ENCODE measurements at places on chromosomes 7 and 10.

DNA sequence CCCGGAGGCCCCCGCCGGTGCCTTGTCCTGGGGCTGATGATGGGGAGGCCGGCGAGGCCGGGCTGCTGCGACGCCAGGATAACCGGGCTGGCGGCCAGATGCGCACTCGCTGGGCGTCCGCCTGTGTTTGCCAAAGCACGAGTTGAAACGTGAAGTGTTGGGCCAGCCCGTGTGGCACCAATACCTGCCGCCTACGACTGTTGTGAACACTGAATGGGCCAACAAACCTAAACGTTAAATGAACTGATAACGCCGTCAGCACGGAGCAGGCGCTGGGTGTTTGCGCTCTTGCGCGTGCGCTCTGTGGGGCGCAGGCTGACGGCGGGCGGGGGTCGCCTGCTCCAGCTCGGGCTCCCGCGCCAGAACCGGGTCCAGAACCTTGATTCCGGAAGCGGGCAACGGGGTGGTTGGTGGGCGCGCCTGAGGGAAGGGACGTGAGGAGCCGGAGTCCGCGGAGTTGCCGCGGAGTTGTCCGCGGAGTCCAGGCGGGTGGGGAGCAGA, 658 bp downstream of the CYP2E1 start:
- DNase-seq: no peak
- no peaks in the 10 kb centered on the region for H3K36me3 ChIP-seq
- H3K4me3 ChIP-seq: no peak overlapping the region

GRCh38 chr7:44079331-44080021, 2.9 kb downstream of the POLM start:
- H3K27me3 ChIP-seq: peaks cover 9% of the 10 kb centered on the region
- DNase-seq: no peak
- H3K36me3 ChIP-seq: peaks cover 42% of the 10 kb centered on the region
- H3K4me3 ChIP-seq: no peak overlapping the region
- peaks cover 73% of the 10 kb centered on the region for H3K4me1 ChIP-seq
- H3K27ac ChIP-seq: peak overlapping the region; percentile 99

- H3K4me3 ChIP-seq: peak overlapping the region; percentile 99
- H3K27me3 ChIP-seq: peaks cover 21% of the 10 kb centered on the region
- peaks cover 16% of the 10 kb centered on the region for H3K4me1 ChIP-seq
- DNase-seq: peak; percentile 77
- peaks cover 32% of the 10 kb centered on the region for H3K36me3 ChIP-seq
These were observed 44.1 kb downstream of the SFTPD start for GRCh38 chr10:79904671-79905321.

- no peak overlapping the region for H3K4me3 ChIP-seq
- H3K27me3 ChIP-seq: no peaks in the 10 kb centered on the region
- H3K4me1 ChIP-seq: peaks cover 37% of the 10 kb centered on the region
- no peak overlapping the region for H3K27ac ChIP-seq
These were observed 26.2 kb downstream of the HGF start for GRCh38 chr7:81743665-81744064.

DNA sequence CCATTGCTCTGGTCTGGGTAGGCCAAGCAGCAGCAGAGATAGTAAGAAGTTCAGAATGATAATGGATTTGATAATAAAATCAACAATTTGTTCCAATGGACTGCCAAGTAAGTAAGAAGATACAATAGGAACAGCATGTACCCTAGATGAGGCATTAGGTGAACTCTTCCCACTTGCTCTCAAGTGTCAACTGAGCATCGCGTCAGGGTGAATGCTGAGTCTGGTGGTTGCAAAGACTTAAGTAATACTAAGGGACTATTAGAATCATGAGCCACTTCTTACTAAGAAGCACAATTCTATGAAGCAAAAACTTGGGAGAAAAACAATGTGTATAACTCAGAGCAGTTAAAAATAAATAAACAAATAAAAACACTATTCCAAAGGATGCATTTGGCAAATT, 54.5 kb downstream of the LRRN3 start:
- H3K36me3 ChIP-seq: no peaks in the 10 kb centered on the region
- no peak for DNase-seq
- no peaks in the 10 kb centered on the region for H3K4me1 ChIP-seq

DNA sequence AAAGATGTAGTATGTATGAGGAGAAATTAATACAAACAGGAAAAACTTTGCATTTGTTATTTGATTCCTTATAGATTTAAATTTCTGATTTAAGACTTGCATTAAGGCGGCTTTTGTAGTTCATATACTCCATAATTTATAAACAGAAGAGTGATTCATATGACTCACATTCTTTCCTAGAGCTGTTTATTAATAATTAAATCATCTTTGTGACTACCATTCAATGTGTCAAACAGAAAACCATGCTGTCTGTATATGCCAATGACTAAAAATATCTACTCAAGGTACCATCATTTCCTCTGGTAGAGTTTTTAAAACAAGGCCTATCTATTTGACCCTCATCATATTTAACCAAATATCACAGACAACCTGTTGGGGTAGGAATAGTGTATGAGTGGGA, 501.7 kb downstream of the PARD3 start:
- no peak overlapping the region for H3K4me3 ChIP-seq
- peak overlapping the region; percentile 67 for H3K27ac ChIP-seq
- no peaks in the 10 kb centered on the region for H3K27me3 ChIP-seq

DNA sequence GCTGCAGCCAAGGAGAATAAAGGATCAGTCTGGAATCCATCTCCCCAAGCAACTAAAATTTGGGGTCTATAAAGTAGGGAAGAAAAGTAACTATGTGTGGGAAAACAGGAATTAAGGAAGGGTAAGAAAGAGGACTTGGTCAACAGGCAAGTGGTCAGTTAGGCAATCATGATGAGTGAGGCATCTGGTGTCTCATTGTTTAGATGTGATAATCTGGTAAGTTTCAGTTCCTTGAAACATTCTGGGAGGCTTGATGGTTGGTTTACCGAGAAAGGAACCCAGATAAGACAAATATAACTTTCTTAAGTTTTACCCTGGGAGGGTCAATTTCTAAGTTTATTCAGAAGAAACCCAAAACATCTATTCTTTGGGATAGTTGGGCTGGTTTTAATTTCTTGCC, 22.3 kb downstream of the HYAL4 start:
- no peak overlapping the region for H3K27ac ChIP-seq
- H3K27me3 ChIP-seq: no peaks in the 10 kb centered on the region
- no peak overlapping the region for H3K4me3 ChIP-seq
- H3K36me3 ChIP-seq: peaks cover 4% of the 10 kb centered on the region
- H3K4me1 ChIP-seq: peaks cover 11% of the 10 kb centered on the region
- no peak for DNase-seq

DNA sequence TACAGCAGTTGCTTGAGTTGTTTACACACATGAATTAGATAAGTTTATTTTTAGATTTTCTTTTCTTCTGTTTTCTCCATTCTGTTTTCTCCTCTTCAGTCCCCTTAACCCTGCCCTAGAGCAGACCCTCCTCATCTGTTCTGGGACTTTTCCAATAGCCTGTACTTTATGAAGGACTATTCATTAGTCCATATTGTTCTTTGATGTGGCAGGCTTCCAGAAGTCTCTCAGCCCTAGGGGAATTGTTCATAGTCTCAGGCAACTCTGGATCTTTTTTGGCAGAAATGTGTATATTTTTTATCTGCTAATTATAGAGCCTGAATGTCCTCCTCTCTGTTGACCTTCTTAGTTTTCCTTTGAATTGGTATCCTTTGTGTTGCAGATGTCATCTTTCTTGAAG, 25.4 kb downstream of the KAT6B start:
- peaks cover 3% of the 10 kb centered on the region for H3K27me3 ChIP-seq
- H3K36me3 ChIP-seq: peaks cover 54% of the 10 kb centered on the region
- H3K4me1 ChIP-seq: peaks cover 18% of the 10 kb centered on the region
- peak overlapping the region; percentile 57 for H3K27ac ChIP-seq

GRCh38 chr7:46663025-46663424, 742.0 kb upstream of the IGFBP3 start:
- no peaks in the 10 kb centered on the region for H3K4me1 ChIP-seq
- no peak for DNase-seq
- no peaks in the 10 kb centered on the region for H3K36me3 ChIP-seq
- no peak overlapping the region for H3K4me3 ChIP-seq
- no peaks in the 10 kb centered on the region for H3K27me3 ChIP-seq

DNA sequence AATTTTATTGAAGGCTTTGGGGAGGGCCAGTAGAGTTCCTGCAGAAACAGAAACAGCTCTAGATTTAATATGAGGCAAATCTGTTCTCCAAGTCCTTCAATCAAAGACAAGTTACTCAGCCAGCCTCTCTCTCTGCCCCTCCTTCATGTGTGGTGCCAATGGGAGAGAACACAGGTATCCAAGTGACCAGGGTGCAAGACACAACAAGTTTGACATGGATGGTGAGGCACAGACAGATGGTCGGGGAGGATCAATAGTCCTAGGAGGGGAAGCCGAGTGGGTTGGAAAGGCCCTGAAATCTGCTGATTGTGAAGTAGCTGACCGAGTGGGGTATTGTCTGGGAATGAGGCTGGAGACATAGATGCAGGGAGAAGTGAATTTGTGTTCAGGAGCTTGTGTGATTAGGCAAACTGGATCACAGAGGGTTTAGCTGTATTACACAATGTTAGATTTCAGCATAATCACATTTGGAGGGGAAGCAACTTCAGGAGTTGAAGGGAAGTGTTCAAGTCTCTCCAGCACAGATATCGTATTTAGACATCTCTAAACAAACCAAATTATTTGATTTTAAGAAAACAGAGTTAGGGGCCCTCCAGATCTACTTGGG, 1.5 kb downstream of the GIMAP1 start:
- no peak overlapping the region for H3K27ac ChIP-seq
- H3K4me1 ChIP-seq: peaks cover 16% of the 10 kb centered on the region
- H3K4me3 ChIP-seq: no peak overlapping the region
- DNase-seq: no peak
- H3K27me3 ChIP-seq: peaks cover 10% of the 10 kb centered on the region
- no peaks in the 10 kb centered on the region for H3K36me3 ChIP-seq

Measured in nephron progenitor cell (in vitro differentiated cells).